Stimulated activated CD4-positive, alpha-beta T cell treated with anti-CD3 and anti-CD28 coated beads, Interleukin-2, amount 100 ng/mL, for 24 hours (primary cell): ENCODE measurements at places on chromosomes 6 and 20.

DNA sequence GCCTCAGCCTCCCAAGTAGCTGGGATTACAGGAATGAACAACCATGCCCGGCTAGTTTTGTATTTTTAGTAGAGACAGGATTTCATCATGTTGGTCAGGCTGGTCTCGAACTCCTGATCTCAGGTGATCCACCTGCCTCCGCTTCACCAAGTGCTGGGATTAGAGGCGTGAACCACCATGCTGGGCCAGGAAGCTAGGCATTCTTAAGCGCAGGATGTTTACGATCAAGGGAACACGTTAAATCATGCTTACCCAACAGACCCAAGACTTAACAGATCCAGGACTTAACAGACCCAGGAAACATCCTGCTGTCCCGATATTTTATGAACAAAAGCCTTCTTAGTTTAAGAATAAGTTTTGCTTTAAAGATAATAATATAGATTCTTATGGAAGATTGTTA is 9.1 kb downstream of the PTGIS start:
- DNase-seq: no peak

DNA sequence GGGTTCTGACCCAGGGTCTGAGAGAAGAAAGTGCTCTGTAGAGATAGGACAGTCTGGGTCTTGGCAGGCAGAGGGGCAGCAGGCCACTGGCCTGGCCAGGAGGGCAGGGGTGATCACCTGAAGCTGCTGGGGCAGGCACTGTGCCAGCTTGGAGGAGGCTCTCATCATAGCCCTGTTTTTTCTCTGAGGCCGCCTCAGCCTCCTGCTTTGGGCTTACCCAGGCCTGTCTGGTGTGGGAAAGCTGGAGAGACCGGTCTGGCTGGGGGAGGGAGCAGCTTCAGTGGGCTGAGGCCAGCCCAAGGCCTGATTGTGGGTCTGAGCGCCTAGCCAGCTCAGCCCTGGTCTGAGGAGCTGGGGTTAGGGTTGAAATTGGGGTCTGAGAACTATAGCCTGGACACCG is 3.9 kb downstream of the LPIN3 start:
- DNase-seq: no peak

DNA sequence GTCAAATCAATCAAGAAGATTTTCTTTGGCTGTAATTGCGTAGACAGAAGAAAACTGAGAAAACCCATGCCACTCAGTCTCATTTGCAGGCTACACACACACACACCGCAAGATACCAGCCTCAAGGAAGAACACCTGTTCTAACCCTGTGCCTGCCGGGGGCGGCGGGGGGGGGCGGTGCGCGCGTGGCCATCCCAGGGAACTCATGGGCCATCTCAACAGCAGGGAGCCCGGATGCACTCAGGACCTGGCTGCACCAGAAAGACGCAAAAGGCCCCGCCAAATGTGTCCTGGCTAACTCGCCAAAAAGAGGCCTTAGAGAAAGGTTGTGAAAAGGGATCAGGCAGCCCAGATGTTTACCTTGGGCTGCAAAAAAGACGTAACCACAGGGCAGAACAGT is 2.1 kb downstream of the B3GAT2 start:
- no peak for DNase-seq

- no peak for DNase-seq
Observed at GRCh38 chr6:46556053-46556452, 64.8 kb upstream of the RCAN2 start.

GRCh38 chr6:66662196-66662595 is 955.2 kb upstream of the EYS start:
- DNase-seq: no peak

- peak; percentile 47 for DNase-seq
Observed at GRCh38 chr6:144559865-144560593, 274.9 kb downstream of the UTRN start.

DNA sequence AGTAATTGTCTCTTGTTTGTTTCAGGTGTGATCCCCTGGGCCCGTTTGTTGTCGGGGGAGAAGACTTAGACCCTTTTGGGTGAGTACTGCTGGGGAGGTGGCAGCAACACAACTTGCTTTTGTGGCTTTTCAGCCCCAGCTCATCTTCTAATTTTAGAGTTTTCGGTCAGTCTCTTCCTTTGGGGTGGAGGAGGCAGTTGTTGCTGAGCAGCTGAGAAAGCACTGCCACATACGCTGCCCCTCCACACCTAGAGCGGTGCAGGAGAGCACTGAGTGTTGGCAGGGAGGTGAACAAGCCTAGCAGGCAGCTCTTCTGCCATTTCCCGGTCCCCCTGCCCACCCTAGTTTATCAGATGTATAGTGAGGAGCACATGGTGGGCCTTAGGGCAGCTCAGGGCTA is 21.7 kb downstream of the TMEM74B start:
- DNase-seq: no peak

DNA sequence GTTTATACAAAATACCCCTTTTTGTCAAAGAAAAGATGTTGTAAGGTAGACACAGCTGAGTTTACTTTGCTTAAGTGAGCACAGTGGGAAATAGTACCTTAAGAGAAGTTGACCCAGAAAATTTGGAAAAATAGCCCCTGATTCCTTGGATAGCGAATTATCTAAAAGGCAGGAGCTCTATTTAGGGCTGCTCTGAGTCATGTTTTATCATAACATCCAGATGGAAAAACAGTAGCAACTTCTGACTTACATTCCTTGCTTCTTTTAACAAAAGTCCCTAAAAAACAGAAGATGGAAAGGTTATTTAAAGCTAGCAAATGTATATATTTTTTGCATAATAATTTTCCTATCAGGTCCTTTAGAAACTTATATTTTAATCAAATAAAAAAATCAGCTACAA is 59.0 kb downstream of the THEMIS start:
- DNase-seq: no peak

- DNase-seq: peak; percentile 72
Observed at GRCh38 chr20:41003143-41003935, 25.3 kb upstream of the TOP1 start.

DNA sequence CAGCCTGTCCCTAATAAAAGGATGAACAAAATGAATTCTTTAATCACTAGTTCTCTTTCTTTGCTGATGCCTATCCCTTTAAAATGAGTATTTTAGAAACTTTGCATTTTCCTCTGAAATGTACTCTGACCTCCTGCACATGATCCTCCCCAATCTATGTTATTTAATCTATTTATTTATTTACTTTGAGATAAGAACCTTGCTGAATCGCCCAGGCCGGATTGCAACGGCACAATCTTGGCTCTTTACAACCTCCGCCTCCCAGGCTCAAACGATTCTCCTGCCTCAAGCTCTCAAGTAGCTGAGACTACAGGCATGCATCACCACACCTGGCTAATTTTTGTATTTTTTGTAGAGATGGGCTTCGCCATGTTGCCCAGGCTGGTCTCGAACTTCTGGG is 27.9 kb downstream of the ADTRP start:
- no peak for DNase-seq

GRCh38 chr6:40308533-40309306 is 278.4 kb downstream of the LRFN2 start:
- peak; percentile 70 for DNase-seq

GRCh38 chr20:50789968-50790650 is 4.8 kb upstream of the BCAS4 start:
- DNase-seq: no peak

DNA sequence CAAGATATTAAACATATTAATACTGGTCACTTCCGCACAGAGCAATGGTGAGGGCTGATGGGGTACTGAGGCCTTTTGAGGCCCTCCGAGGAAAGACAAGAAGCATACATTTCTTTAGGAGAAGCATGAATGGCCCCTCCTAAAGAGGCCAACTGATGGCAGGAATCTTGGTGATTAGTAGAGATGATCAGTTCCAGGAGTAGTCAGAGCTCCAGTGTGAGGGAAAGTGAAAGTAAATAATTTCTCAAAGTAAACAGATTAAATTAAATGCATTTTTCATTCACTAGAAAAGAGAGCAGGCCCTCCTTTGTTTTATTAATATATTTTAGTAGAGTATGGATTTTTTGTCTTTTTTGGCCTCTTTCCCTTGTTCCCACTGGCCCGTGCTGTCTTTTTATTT is 38.2 kb downstream of the NOX3 start:
- DNase-seq: no peak

DNA sequence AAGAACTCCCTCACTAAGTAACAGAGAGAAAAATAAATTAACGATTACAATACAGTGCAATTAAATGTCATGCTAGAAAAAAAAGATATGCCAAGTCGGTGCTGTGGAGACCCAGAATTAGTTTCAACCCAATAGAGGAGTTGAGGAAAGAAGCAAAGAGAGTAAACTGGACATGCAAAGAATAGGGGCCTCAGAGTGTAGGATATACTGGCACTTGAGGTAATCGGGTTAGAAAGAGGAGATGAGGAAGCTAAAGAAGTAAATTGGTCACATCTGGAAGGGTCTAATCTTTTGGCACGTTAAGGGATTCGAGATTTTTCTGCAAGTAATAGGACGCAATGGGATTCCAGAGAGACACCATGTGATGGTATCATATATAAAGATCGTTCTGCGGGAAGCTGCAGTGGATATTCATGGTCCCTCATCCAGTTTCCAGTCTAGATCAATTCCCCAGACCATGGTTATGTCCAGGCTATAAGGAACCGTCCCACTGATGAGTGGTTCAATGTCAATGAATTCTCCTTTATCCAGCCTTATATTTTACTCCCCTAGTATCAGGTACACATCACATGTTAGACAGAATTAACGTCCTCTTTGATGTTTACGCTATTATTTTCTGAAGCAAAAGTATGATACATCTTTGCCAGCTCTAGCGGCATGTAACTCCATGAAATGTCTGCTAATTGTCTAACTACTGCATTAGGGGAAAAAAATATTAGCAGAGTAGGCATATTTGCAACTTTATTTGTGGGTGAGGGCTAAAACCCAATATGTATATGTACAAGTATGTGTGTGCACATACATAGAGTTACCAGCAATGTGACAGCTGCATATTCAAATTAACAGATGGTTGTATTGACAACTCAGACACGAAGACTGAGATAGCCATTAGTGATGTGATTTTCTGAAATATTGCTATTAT is 1.1 kb upstream of the TBC1D32 start:
- no peak for DNase-seq

- no peak for DNase-seq
Observed at GRCh38 chr6:100456141-100456907, 8.4 kb downstream of the SIM1 start.

DNA sequence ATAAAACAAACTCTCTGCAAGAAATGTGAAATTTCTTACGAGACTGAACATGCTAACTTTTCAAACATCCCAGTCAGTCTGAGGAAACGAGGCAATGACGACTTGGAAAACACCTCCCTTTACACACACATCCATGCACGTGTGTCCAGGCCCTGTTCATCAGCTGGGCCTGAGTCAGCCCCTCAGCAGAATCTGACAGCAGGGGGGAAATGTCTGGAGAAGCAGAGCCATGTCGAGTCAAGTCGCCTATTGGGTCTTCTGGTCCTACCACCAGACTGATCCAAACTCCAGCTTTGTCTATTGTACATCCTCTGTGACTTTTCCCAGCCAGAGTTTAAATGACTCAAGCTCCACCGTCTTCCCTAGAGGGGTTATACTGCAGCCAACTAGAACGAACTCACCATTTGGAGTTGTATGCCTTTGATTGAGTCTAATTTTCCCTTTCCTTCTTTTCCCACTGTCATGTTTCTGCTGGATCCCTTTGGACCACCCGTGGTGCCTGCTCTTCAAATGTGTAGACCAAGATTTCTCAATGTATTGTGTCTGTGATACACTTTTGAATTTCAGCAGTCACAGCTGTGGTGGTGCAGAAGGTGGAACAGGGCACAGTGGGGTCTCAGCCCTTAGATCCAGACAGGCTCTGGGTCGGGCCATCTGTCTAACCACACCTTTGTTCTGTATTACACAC is 254.0 kb downstream of the CDC5L start:
- DNase-seq: no peak

DNA sequence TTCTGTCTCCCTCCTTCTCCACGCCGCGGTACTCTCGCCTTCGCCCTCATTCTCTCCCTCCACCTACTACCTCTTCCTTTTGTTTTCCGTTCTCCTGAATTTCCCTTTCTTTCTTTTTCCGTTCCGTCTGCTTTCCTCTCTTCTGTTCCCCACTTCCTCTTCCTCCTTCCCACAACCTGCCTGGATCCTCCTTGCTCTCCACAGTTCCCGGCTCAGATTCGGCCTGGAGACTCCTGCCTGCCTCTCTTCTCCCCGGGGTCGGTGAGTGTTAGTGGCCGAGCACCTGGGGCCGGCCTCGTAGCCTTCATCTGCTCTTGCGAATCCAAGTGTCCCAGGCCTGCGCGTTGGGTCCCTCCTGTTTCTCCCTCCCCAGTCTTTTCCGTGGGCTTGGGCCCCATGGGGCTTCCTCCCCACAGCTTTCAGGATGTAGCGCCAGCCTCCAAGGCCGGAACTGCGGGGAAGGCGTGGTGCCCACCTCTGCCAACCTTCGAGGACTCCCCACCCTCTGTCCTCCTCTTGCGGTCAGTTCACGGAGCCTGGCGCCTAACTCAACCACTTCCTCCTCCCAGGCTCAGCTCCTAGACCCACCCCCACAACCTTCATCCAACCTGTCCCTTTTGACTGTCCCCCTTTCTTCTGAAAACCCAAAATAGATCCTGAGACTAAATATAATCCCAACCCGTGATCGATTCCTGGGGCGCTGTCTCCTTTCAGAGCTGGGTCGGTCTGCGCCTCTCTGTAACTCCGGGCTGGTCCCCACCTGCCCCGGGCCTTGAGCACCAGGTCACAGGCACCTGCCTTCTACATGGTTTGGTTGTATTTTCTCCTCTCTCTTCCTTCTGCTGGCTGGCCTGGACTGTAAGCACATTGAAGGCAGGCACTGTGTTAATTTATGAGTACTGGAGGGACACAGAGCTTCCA is 6.8 kb downstream of the NRN1 start:
- DNase-seq: no peak

DNA sequence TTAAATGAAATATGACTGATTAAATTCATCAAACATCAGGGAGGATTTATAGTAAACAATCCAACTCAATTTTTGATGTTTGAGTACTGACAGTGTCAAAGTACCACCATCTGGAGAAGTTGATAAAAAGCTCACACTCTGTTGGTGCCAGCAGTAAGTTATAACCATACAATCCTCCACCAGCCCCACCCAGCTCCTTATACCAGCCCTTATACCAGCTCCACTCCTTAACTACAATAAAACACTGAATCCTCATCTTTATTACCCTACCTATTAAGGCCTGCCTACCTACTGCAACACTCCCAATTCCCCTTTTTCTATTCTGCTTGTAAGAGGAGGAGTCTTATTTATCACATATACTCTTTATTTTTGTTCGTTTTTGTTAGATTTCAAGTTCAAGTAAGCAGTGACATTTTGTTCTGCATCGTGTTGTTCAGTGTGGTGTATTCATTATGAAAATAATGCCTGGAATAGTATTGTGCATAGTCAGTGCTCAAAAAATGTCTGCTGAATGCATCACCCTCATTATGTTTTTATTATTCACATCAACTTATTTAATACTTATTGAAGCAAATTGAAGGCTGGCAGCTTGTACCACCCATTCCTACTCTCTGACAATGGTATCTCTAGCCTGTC is 954.7 kb upstream of the ADGRB3 start:
- DNase-seq: no peak

GRCh38 chr6:135884136-135884535 is 32.6 kb downstream of the PDE7B start:
- no peak for DNase-seq

GRCh38 chr6:105445481-105445880 is 42.6 kb upstream of the PREP start:
- no peak for DNase-seq
